ENCODE measurements at places on chromosomes 11 and 22.

GRCh38 chr22:38751422-38752346, 4.1 kb downstream of the SUN2 start:
- no peak for DNase-seq

DNA sequence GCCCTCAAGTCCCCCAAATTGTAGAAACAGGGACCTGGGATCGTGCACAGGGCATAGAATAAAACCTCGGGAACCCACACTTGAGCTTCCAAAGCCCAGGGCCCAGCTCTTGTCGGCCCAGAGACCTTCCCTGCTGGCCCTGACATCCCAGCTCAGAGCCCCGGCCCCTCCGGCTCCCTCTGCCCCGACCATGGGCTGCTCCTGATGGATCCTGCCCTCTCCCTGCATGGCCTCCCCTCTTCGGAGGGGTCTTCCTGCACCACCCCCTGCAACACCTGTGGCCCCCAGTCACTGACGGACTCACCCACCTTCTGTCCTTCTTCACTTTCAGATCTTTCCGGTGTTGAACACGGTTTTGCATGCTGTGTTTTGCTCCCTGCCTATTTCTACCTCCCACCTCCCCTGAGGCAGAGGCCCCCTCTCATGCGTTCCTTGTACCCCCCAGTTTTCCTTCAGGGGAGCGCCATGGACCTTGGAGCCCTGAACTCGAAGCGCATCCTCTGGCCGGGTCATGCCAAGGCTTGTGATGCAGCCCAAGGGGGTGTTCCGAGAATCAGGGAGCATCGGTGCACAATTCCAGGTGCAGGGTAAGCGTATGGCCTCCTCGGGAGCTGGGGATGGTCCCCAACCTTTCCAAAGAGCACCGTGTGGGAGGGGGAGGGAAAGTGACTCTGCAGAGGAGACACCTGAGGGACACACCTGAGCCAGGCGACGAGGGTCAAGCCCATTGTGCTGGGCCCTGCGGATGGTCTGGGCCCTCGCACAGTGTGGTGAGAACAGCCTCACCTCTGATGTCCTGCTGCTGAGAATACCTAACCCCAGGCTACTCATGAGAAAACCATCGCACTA, 666.4 kb downstream of the BRD1 start:
- no peak for DNase-seq

DNA sequence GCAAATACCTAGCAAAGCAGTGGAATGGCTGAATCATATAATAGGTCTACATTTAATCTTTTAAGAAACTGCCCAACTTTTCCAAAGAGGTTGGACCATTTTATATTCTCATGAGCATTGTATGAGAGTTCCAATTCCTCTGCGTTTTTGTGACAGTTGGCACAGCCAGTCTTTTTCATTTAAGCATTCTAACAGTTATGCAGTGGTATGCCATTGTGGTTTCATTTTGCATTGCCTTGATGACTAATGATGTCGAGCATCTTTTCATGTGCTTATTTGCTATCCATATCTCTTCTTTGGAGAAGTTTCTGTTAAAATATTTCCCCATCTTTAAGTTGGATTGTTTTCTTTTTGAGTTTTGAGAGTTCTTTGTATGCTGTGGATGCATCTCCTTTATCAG, 38.7 kb downstream of the EIF3F start:
- DNase-seq, result peak; percentile 92

DNA sequence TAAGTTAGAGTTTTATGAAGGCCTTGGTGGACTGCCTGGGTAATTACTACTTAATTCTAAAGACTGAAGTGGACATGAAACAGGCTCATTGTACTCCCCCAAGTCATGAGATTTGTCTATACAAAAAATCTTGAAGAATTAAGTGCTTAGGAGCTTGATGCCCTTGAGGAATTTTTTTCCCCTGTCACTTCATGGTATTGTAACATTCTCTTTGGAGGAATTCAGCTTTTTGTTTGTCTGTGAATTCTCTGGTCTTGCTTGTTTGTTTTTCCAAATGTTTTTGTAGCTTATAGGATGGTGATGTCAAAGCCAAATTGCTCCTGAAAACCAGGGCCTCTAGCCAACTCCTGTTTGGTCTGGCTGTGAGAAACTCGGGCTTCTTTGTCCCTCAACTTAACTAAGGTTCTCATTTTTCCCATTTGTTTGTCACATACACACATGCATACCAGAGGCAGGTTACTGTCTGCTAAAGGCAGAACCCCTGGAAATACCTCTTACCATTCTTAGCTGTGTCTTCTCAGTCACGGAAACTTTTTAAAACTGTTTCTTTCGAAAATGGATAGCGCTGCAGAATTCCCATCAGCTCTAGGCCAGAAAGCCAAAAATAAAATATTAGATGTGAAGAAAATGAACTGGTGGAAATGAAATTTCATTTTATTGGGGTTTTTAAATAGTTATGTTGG, 66.9 kb downstream of the AMOTL1 start:
- DNase-seq, result peak; percentile 54

GRCh38 chr11:112617098-112617425, 344.2 kb upstream of the NCAM1 start:
- no peak for DNase-seq

DNA sequence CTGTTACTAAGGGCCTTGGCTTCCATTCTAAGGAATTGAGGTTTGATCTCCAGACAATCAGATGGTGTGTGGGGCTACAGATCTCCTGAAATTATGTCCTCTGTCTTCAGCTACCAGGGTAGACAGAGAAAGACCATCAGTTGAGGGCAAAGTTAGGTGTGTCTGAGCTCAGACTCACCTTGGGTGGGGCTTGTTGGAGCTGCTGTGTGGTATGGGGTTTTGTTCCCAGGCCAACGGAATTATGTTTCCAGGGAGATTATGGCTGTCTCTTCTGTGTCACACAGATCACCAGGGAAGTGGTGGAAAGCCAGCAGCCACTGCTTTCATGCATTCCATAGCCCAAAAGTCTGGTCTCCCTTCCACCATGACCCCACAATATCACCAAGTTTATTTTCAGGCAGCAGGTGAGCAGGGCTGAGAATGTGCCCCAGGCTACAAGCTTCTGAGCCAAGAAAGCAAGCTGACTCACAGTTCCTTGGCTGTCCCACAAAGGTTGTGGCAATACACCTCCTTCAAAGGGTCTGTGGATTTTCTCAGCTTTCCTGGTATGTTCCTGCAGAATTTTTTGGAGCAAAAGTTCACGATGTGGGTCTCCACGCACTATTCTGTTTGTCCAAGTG, 714.9 kb downstream of the LUZP2 start:
- no peak for DNase-seq

GRCh38 chr11:4026389-4026788, 68.2 kb upstream of the RRM1 start:
- DNase-seq, result no peak

DNA sequence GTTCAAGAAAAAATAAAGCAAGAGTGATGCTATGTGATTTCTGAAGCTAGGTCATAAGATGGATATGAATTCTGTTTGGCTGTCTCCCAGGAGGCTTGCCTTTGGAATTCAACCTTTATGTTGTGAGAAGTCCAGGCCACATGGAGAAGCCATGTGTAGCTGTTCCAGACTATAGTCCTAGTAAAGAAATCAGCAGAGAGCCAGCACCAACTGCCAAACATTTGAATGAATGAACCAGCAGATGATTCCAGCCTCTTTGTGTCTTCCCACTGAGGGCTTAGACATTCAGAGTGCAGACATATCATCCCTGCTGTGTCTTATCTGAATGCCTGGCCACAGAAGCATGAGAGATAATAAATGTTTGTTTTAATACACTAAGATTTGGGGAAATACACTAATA, 1150.6 kb downstream of the DLG2 start:
- peak; percentile 27 for DNase-seq

DNA sequence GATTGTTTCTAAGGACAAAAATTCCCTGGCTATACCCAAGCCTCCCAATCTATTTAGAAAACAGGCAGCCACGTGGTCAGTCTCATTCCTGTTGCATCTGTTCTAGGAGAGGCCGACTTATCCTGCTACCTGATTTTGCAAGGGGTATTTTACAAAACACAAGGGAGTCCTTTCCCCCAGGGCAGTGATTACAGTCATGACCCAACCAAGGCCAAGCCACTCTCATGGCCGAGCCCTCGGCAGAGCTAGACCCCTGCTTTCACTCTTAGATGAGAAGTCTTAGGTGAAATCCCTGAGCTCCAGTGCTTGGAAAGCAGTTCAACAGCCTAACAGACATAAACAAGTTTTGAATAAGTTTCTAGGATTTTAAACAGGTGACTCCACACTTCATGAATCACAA, 89.0 kb upstream of the PITPNB start:
- DNase-seq, result no peak

DNA sequence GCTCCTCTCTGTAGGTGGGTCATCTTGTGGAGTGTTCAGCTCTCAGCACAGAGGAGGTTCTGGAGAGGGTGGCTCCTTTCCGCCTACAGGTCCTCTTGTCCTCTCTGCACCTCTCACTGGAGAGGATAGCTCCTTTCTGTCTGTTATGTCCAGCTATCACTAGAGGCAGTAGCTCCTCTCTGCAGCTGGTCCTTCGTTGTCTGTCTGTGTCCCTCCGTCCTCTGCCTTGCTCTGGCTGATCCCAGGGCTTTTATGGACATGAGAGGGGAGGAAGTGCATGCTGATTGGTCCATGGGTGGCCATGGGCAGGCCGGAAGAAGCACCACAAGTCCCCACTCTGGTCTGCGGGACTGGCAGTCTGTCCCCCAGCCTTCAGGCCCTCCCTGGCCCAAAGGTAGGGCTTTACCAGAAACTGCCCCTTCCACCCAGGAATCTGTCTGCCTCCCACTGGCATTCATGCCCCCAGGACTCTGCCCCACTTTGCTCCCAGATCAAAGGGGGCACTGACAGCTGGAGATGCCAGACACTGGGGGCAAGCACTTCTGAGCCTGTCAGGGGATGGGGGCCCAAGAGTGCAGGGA, 38.6 kb upstream of the CALCB start:
- DNase-seq, result no peak

DNA sequence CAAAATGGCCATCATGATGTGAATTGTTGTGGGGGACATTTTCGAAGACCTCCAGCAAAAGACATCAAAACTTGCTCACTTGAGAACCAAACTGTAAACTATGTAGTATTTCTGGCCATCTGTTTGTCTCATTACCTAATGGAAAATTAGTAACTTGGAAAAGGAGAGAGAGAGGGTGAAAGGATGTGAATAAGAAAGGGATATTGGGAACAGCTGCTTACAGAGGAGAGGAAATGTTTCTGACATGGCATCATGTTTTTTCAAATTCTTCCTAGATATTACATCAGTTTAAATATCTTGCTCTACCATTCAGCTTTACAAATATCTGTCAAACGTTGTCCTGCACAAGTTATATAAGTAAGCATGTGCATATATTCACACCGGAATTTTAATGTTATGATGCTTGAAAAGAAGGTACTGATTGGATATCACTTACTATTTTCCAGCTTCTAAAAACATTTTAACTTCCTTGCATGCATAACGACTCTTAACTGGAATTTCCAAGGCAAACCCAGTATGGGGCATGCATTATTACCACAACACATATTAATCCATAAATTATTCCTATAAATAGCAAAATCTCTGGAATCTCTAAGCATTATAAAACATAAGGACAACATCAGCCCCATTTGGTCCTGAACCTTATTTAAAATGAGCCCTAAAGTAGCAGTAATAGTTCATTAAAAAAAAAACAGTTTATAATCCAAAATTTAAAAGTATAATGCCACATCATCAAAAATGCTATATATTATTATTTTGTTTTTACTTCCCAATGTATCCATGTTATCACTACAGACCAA, 20.0 kb downstream of the GUCY1A2 start:
- peak; percentile 87 for DNase-seq

GRCh38 chr11:41716862-41717261, 257.4 kb upstream of the LRRC4C start:
- DNase-seq, result no peak

DNA sequence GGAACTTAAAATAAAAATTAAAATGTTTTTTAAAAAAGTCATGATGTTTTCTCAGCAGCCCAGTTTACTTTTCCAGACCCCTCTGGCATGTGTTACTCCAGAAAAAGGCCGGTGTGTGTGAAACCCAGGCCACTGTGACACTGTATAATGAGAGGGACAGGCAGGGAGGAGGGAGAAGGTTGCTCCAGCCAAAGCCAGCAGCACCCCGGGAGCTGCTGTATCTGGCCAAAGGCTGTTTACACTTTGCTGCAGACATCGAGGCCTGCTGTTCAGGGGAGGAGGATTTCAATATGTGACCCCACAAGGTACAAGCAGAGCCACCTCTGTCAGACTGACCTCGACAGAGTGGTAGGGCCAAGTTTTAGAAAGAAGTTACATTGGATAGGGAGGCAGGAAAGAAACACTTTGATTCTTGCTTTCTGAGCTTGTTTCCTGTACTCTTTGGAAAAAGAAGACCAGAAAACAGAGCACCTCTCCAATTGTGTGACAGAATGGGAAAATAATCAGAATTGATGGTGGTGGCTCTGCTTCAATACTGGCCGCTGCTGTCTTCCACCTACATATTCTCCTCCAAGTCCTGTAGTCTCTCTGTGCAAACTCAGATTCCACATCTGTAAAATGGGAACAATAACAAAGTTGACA, 41.0 kb upstream of the CD44 start:
- DNase-seq, result no peak

- no peak for DNase-seq
These were observed 20.3 kb downstream of the MYH9 start for GRCh38 chr22:36367479-36367878.

DNA sequence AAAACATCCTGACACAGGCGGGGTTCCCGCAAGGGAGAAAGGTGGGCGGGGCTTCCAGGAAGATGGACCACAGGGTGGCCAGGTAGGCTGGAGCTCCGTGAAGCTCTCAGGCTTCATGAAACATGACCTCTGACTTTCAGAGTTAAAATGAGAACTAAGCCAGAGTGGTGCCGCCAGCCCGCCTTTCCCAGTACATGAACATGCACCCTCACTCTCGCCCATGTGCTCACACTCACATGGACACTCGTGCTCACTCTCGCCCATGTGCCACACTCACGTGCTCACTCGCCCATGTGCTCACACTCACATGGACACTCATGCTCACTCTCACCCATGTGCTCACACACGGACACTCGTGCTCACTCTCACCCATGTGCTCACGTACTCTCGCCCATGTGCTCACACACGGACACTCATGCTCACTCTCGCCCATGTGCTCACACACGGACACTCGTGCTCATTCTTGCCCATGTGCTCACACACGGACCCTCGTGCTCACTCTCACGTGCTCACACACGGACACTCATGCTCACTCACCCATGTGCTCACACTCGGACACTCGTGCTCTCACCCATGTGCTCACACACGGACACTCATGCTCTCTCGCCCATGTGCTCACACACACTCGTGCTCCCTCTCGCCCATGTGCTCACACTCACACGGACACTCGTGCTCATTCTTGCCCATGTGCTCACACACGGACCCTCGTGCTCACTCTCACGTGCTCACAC, 10.0 kb downstream of the RNH1 start:
- no peak for DNase-seq

DNA sequence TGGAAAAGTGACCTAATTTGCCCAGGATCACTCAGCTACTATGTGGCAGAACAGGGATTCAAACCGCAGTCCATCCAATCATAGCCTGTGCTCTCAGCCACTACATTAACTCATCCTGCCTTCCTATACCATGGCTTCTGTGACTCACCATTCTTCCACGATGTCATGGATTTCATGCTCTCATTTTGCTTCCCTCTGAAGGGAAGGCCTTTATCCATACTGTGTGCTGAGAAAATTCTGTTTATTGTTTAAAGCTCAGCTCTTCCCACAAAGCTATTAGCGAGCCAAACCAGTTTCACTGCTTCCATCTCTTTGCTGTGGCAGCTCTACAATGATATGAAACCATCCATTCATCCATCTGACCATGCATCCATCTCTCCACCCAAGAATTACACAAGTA, 289.9 kb downstream of the TENM4 start:
- peak; percentile 44 for DNase-seq

GRCh38 chr22:49134076-49134475, 693.6 kb downstream of the BRD1 start:
- DNase-seq, result no peak

Measured in fibroblast of skin of back (primary cell).